ENCODE measurements at places on chromosomes 16 and 17.

GRCh38 chr17:66677201-66677981 lies 157.5 kb upstream of the CACNG5 start:
- no peak for DNase-seq

DNA sequence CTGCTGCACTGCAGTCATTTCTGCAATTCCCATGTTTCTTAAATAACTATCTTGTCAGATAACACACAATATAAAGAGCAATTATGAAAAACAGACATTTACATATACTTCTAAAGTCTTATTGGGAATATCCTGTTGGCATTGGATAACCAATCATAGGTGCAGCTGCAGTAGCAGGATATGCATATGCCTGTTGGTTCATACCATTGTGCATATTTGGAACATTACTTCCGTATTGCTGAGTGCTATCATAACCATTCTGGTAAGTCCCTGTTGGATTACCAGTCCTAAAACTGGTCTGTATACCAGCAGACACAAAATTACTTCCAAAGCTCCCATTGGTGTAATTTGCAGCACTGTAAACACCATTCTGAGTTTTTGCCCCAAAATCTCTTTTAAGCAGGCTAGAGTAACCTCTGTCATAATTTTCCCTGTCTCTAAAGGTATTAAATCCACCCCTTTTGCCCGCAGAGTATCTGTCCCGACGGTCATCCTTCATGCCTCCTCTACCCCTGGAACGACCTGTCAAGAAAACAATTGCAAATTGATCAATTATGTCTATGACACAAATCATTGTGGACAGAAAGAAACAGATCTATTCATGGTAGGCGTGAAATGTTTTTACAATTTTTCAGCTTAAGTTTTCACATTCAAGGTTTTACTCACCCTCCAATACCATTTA lies 3.1 kb upstream of the POLG2 start:
- DNase-seq: no peak

- no peak for DNase-seq
These were observed at the start of gene ERN2 for GRCh38 chr16:23712976-23713375. Gene ERN2 (minus strand): TSS chr16:23713222. CDS start chr16:23713187, 35 bp downstream.

GRCh38 chr17:17725011-17725751 lies 43.9 kb downstream of the RAI1 start:
- no peak for DNase-seq

DNA sequence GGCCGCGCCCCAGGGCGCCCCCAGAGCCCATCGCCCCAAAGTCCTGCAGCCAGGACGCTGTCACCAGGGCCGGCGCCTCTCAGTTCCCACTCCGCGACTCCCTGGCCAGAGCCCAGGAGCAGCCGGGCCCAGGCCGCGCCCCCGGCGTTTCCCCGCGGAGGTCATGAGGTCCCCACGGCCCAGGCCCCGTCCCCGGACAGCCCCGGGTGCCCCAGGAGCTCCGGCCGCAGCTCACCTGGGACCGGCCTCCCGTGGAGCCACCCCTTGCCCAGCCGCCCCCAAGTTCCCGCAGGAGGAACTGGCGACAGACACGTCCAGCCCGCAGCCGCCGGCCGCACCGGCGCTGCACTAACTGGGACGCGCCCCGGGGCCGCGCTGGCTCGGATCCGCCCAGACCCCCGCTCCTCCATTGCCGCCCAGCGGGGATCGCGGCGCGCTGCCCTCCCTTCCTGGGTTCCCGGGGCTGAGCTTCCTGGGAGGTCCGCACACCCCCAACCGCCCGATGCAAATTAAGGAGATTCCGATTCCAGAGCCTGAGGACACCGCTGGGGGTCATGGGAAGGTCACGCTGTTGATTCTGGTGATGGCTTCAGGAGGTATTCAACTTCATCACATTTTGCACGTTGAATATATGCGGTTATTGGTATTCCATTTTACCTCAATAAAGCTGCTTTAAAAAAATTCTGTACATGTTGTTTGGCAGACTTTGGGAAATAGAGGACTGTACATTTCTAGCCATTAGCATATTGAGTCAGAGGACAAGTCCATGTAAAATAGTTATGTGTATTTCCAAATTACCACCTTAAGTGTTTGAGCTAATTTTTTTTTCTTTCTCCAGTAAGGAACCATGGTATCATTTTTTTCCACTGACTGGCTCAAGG lies 9.9 kb downstream of the AHSP start:
- no peak for DNase-seq
